CD4-positive, alpha-beta T cell treated with Interleukin-21 for 1 hour (primary cell): ENCODE measurements at places on chromosomes 1 and 21.

GRCh38 chr1:244010191-244010590 lies 40.9 kb upstream of the ZBTB18 start:
- DNase-seq: no peak

DNA sequence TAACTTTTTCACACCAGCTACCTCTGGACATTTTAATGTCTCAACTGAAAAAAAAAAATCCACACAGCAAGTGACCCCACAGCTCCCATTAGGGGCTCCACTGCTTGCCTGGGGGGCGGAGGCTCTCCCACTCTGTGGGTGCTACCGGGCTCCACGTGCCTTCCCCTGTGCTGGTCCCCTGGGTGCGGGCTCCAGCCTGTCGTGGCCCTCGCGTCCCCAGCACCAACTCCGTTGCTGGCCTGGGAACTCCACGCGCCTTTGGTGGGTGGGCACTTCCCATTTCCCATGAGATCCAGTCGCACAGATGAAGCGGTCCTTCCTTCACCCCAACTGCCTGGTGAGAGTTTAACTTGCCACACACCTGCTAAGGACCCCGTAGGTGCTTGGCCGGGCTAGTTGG lies 27.1 kb upstream of the GPR153 start:
- DNase-seq: no peak

GRCh38 chr1:185281245-185281644 lies 35.8 kb downstream of the IVNS1ABP start:
- peak; percentile 58 for DNase-seq

DNA sequence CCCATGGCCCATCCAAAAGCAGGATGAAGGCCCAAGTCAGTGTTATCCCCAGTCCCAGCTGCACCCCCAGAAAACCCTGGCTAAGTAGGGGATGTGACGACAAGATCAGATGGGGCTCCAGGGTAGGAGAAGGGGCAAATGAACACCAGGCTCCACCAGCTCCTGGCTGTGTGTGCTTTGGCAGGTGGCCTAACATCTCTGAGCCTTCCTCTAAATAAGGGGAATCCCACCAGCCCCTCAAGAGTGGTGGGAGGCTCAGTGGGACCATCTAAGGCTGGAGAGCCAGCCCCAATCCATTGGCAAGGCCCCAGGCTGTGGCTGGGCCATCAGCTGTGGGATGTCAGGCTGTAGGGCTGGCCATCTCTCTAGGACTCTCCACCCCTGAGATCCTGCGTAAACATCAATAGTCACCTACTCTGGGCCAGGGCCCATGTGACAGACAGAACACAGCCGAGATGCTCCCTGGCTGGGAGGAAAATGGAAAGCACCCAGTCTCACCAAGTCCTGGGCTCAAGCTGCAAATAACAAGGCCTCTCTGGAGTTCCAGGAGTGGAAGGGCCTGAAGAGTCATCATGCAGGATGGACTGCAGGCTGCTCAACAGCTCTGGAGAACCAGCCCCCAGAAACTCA lies 7.5 kb downstream of the SDC3 start:
- DNase-seq: no peak

DNA sequence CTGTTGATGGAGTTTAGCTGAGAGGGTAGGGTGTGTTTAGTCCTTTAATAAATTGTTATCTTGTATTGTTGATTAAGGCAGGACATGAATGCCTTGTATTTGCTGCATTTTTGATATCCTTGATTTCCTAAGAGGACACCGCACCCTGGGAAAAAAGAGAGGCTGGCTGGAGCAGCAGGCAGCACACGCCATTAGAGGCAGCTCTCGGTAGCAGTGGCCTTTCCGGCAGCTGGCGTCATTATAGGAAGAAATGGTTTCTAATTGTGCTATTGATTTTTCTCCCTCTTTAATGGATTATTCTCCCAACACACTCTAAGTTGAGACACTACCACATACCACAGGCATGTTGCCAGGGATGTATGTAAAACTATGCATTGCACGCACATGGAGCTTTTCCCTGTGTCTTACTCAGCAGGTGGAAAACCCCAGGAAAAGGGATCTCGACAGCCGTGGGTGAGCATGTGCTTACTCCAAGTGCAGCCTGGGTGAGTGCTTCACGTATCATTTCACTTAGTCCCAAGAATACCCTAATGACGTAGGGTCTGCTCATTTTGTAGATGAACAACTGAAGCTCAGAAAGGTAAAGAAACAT lies 440.4 kb upstream of the RUNX1 start:
- no peak for DNase-seq

DNA sequence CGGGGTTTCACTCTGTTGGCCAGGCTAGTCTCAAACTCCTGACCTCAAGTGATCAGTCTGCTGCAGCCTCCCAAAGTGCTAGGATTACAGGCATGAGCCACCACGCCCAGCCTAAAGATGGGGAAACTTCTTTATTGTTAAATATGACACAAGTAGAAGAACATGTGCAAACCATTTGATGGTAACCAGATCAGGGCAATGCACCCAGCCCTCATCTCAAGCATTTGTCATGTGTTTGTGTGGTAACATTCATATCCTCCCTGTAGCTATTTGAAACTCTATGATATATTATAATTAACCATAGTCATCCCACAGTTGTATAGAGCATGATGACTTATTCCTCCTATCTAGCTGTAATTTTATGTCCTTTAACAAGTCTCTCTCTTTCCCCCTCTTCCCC lies 119.5 kb upstream of the TMPRSS2 start:
- DNase-seq: no peak

DNA sequence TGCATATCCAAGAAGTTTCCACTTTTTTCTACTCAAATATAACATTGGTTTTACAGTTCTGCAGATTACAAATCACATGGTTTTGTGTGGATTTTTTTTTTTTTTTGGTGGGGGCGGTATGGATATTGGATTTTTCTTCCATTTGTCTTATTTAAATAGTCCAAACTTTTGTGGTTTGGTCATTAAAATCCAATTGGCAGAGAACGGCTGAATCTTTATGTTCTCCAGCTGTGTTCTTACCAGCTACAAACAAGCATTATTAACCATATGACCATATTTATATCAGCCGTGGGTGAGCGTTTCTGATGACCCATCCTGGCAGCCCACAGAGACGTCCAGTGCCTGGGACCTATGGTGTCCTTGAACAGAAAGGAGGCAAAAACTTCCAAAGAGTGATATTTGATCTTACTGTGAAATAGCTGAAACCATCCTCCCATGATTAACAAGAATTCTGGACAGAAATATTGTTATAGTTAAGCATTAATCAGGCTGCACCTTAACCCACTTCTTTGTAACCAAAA lies 200.4 kb downstream of the LYPLAL1 start:
- DNase-seq: no peak

- no peak for DNase-seq
Observed at GRCh38 chr1:147504801-147505311, 36.4 kb upstream of the BCL9 start.

GRCh38 chr1:1355416-1355815 lies 2.9 kb downstream of the MXRA8 start:
- DNase-seq: no peak

DNA sequence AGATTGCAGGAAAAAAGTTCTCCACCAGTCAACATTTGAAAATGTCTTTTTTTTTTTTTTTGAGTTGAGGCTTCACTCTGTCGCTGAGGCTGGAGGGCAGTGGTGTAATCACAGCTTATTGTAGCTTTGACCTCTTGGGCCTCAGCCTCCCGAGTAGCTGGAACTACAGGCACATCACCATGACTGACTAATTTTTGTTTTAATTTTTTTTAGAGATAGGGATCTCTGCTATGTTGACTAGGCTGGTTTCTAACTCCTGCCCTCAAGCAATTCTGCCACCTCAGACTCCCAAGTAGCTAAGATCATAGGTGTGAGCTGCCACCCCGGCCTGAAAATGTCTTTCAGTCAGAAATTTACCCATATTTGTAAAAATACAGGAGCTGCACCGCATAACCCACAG lies 30.6 kb upstream of the USP24 start:
- DNase-seq: no peak

GRCh38 chr1:237749122-237749521 lies 141.6 kb downstream of the ZP4 start:
- no peak for DNase-seq

GRCh38 chr1:15198684-15199083 lies 45.1 kb downstream of the TMEM51 start:
- DNase-seq: no peak

DNA sequence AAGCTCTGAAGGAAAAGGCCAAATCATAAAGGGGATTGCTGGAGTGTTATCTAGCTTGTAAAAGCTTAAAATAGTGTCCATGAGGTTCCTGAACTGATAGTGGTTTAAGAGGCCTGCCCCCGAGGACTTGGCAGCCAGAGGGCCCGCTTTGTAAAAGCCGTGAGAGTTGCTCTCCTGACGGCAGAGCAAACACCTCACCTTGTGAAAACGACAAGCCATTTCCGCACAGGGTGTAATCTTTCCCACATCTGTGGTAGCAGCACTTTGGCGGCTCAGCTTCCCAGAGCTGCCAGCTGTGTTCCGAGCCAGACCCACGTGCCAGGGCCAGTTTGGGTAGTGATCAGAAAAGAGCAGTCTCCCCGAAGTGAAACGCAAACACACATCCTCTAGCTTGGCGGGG lies 37.0 kb downstream of the SERBP1 start:
- no peak for DNase-seq

- no peak for DNase-seq
Observed at GRCh38 chr1:61606448-61607312, 118.3 kb downstream of the TM2D1 start.

- no peak for DNase-seq
Observed at GRCh38 chr21:43325968-43326715, 100.8 kb downstream of the SIK1 start.
